ENCODE measurements at places on chromosomes 5 and 9.
A peak's percentile ranks its signal among the peaks of the same experiment; 100 is the strongest.

DNA sequence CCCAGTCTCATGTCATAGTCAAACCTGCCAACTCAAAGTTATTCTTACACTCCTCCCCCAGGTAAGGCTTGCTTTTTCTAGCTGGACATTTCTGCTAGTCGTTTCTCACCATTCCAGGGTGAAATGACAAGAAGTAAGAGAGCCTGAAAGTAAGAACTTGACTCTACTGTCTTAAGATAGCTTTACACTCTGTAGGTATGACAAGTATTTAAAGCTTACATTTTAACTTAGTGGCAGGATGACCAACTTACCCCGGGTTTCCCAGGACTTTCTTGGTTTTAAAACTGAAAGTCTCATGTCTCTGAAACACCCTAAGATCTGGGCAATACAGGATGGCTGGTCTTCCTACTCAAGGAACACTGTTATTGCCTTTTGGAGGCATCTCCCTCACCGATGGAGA, 67.5 kb upstream of the PIK3R1 start:
- no peak for DNase-seq

DNA sequence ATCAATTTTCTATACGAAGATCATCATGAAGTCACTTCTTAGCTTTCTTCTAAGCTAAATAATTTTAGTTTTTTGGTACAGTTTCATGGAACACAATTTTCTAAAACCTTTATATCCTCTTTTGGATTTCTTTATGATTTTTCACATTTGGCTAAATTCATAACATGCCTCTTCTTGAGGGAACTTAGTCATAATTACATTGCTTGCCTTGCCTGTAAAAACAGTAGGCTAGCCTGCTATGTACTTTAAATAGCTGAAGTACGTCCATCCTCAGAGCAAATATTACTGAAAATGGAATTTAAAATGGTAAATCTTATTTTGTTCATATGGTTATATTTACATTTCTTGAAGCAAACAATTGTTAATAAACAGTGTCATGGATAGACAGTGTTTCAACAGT, 225.0 kb downstream of the VPS13A start:
- no peak for DNase-seq

DNA sequence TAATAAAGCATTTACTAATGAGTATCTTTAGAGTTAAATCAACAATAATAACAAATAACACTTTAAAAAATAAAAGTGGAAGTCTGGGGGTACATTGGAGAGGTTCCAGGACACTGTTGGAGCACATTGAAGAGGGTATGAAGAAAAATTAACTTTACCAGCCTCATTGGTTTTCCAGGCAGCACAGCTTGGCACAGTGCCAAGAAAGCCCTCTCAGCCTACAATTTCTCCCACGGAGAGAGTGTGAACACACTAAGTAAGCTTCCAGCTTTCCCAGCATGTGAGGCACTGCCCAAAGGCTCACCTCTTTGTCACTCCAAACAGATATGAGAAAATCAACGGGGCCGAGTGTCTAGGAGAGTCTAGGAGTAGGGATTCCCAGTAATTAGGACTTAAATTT, 1912.8 kb upstream of the NUDT12 start:
- no peak for DNase-seq

DNA sequence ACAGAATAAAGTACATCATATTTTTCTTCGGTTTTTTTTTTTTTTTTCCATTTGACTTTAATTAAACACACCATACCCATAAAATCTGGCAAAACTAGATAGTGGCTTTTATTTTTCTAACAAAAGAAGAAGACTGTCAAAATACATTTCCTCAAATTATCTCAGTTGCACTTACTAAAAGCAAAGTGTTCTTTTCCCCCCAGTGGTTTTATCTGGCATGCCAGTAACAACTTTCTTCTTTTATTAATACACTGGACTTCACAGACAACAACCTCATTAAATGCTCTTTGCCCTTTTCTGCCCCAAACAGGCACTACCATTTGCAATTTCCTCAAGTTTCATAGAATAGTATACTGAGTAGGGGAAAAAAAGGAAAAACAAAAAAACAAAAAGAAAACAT, 1792.3 kb downstream of the EFNA5 start:
- no peak for DNase-seq

GRCh38 chr5:94362857-94363256, 255.5 kb downstream of the KIAA0825 start:
- DNase-seq: no peak

GRCh38 chr9:133973791-133974630, 18.1 kb downstream of the VAV2 start:
- DNase-seq: no peak

GRCh38 chr5:21594566-21594965, 1258.6 kb downstream of the CDH12 start:
- DNase-seq: no peak

DNA sequence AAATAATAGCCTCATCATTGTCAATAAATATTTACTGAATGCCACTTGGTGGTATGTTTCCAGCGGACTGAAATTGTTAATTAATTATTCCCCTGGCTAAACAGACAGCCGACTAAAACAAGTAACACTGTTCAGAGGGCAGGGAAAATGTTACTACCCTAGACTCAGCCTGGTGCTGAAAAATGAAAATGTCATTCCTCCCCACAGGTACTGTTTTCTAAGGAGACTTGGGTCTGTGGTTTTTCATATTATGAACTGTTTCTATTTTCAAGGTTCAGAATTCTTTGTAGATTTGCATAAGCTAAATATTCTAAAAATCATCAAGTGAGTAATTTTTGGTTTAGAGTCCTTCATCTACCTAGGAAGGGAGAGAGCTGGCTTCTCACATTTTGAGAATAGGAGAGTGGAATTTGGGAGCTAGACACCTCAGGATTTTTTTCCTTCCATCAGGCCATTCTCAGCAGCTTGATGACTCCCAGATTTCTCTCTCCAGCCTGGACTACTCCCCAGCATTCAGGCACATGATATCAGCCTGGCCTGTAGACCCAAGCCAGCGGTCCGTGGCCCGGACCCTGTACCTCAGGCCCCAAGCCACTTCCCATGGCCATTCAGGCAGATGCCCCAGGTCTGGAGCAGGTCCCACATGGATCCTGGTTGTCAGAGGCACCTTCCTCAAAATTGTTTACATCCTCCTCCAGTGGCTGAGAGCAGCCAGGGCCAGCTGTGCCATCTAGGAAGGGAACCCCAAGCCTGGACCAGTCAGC, 24.4 kb downstream of the BHMT start:
- no peak for DNase-seq

DNA sequence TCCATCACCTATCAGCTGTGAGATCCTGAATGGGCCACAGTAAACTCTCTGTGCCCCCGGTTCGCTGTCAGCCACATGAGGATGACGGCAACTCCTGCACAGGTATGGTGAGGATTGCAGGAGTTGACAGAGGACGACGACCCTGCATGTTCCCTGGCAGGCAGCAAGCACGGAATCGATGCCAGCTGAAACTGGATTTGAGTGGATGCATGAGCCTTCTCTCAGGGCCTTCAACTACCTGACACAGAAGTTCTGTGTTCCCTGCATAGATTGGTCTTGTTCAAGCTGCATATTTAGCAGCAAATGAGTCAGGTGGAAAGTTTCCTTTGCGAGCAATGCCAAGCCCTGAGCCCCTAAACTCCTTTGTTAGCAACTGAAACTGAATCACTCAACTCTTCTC, 69.6 kb upstream of the PTCH1 start:
- no peak for DNase-seq

DNA sequence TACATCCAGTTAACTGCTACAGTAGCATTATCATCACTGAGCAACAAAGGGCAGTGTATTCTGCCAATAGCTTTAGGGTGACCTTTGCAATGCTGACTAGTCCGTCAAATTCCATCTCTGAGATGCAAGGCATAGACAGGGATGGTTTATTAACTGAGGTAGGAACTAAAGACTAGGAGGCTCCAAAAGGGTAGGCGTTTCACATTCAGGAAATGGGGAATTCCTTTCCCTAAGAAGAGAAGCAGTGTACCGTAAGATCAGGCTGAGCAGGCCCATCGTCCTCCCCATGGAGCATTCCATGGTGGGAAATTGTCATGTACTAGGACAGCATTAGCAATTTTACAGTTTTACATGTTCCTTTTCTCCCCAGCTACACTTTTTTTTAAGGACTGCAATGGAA, 157.7 kb downstream of the BNC2 start:
- DNase-seq: no peak

GRCh38 chr5:22465616-22466015, 387.5 kb downstream of the CDH12 start:
- no peak for DNase-seq

- DNase-seq: no peak
Measured at GRCh38 chr9:118236625-118237024, 532.4 kb downstream of the TLR4 start.

GRCh38 chr9:35516479-35516878, 26.6 kb downstream of the RUSC2 start:
- DNase-seq: no peak

GRCh38 chr5:126115059-126115629, 308.1 kb upstream of the GRAMD2B start:
- DNase-seq: no peak

GRCh38 chr5:142659405-142659804, 26.5 kb downstream of the FGF1 start:
- DNase-seq: no peak

GRCh38 chr9:105066275-105066865, 138.4 kb upstream of the ABCA1 start:
- no peak for DNase-seq

- peak; percentile 50 for DNase-seq
Measured at GRCh38 chr5:76542887-76543690, 80.1 kb downstream of the F2RL2 start.

DNA sequence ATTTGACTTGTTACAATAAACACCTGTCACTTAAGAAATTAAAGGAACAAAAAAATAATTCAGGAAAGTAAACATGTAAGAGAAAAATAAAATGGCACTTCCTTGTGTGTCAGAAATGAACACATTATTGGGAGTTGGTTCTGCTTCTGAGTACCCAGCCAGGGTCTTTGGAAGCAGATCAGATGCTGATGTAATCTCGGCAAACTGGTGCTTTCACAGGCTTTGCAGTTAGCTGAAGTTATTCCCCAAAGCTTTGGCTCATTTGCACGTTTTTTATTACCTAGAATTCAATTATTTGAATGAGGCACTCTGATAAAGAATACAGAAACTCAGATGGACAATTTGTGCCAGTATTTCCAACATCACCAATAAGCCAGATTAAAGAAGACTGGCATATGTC, 10.9 kb downstream of the CDH18 start:
- DNase-seq: no peak

DNA sequence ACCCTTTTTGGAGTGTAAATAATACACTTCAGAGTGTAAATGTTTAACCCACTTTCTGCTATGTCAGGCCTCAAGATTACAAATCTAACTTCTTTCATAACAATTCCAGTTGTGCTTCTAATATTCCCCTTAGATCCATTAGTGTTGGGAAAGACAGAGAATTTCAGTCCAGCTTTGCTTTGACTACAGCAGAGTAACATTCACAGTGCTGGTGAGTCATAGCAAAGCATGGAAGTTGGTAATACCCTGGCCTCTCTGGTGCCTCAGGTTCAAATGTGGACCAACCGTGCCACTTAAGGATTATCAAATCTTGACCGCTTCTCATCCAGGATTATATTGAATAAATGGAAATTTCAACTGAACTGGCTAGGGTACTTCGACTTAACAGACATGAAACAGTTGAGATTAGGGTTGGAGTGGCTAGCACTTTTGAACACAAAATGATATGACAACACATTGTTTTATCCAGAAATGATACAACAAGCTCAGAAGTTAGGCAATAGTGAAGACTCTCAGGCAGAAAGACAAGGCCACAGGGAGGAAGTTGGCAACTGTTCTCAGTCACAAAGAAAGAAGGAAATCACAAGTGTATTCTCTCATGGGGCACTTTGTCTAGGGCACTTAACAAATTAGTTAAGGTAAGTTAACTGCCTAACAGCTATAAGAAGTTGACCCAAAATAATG, 24.4 kb upstream of the RASA1 start:
- DNase-seq: no peak

DNA sequence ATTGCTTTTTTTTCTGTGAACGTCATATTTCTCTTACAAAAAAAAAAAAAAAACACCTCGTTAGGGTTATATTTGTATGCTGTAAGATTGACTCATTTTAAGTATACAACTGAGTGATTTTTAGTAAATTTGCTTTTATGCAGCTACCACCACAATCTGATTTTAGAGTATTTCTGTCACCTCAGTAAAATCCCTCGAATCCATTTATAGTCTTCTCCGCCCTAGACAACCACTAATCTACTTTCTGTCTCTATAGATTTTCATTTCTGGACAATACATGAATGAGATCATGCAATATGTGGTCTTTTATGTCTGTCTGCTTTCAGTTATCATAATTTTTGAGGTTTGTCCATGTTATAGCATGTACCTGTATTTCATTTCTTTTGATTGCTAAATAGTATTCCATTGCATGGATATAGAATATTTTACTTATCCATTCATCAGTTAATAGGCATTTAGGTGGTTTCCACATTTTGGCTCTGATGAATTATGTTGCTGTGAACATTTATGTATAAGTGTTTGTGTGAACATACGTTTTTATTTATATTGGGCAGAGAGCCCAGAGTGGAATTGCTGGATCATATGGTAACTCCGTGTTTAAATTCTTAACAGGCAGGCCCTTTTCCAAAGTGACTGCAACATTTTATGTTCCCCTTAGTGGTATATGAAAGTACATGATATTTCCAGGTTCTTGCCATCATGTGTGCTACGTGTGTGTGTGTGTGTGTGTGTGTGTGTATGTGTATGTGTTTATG, 171.4 kb downstream of the SGCD start:
- DNase-seq: no peak
